ENCODE measurements at places on chromosomes 16 and 17.

DNA sequence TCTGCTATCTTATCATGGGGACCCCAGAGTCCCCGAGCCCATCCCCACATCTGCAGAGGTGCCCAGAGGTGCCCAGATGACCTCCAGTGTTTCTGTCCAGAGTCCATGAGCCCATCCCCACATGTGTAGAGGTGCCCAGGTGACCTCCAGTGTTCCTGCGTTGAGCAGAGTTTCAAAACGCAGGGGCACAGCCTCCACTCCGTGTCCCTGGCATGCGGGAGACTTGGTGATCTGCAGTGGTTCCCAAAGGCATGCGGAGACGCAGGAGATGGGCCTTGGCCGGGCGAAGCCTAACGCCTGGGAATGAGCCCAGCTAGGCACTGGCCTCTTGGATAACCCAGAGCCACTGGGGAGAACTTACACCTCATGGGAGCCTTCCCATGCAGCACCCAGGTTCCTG lies 41.3 kb downstream of the COX4I1 start:
- no peak for DNase-seq

DNA sequence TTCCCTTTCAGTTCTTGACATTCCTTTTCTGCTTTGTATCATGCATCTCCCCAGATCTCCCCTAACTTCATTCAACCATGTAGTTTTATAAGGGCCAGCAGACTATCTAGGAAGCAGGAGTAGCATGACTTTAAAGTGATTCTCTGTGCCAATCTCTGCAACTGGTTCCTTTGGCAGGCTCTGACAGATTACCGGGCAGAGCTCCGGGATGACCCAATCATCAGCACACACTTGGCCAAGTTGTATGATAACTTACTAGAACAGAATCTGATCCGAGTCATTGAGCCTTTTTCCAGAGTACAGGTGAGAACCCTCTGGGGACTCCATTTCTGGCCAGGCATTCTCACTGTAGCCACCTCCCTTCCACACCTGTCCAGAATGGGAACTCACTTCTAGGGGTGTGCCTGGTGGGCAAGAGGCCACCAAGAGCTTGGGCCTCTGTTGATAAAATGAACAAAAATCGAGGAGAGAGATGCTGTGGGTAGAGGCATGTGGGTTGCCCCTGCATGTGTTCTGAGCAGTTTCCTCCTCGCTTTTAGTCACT lies 7.6 kb upstream of the CDK5R1 start:
- DNase-seq = no peak

- DNase-seq = no peak
Observed at GRCh38 chr16:53761962-53762703, 58.2 kb downstream of the FTO start.

- DNase-seq = no peak
Observed at GRCh38 chr17:81398832-81399411, 3.7 kb downstream of the BAHCC1 start.

GRCh38 chr17:36855459-36855858 lies 81.8 kb upstream of the LHX1 start:
- no peak for DNase-seq

DNA sequence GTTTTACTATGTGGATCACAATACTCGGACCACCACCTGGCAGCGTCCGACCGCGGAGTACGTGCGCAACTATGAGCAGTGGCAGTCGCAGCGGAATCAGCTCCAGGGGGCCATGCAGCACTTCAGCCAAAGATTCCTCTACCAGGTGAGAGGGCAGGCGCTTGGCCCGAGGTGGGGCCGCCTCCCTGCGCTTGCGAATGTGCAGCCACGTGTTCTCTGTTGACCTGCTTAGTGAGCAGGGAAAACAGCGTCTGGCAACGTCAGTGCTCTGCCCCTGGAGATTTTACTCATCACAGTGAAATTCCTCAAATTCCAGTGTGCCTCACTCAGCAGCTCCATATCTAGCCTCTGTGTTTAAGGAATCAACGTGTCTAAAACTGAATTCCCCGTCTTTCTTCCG lies 33.4 kb upstream of the CLEC18A start:
- peak; percentile 49 for DNase-seq

GRCh38 chr16:28324887-28325279 lies 32.6 kb downstream of the SBK1 start:
- no peak for DNase-seq

DNA sequence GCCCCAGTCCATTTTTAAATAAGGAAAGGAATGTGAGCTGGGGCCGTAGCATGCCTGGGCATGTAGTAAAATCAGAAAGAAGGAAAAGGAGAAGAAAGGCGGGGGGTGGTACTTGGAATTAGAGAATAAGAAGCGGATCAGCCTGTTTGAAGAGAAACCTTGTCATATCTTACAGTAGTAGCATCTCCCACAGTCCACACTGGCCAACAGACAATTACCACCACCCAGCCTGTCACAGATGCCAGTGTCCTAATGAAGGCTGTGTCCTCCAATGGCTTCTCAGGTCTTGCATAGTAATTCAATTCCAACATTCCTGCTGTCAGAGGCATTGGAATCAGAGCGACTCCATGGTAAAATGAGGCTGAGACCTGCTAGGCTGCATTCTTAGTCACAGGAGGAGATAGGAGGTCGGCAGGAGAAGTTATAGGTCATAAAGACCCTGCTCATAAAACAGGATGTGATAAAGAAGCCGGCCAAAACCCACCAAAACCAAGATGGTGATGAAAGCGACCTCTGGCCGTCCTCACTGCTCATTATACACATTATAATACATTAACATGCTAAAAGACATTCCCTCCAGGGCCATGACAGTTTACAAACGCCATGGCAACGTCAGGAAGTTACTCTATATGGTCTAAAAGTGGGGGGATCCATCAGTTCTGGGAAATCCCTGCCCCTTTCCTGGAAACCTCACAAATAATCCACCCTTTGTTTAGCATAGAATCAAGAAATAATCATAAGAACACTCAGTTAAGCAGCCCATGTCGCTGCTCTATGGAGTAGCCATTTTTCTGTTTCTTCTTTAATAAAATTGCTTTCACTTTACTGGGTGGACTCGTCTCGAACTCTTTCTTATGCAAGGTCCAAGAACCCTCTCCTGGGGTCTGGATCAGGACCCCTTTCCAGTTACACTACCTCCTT lies 9.6 kb upstream of the AKAP10 start:
- no peak for DNase-seq

GRCh38 chr16:29763326-29763725 lies 14.7 kb upstream of the ZG16 start:
- DNase-seq = no peak

GRCh38 chr16:82300374-82300951 lies 130.4 kb upstream of the MPHOSPH6 start:
- no peak for DNase-seq

GRCh38 chr16:49634235-49635008 lies 221.5 kb downstream of the ZNF423 start:
- no peak for DNase-seq

GRCh38 chr16:57815987-57816745 lies 13.9 kb upstream of the KIFC3 start:
- DNase-seq = no peak

- DNase-seq = no peak
Observed at GRCh38 chr17:41527063-41528023, 765 bp downstream of the KRT19 start.

- DNase-seq = no peak
Observed at GRCh38 chr17:81844327-81844851, 9.5 kb upstream of the PPP1R27 start.

DNA sequence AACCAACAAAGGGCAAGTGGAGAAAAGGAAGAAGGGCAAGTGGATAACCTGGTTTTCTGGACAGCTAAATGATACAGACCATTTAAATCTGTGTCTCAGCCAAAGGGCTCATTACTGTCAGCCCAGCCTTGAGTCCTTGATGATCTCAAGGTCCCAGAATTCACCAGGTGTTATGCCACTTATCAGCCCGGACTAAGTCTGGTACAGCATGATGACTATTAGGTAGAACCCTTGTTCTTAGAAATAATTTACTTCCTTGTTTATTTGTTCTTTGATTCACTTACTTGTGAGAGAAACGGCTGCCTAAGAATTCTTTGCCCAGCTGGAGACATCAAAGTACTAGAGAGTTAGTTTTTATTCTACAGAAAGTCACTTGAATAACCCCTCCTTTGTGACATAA lies 3.5 kb downstream of the PDILT start:
- DNase-seq = no peak

DNA sequence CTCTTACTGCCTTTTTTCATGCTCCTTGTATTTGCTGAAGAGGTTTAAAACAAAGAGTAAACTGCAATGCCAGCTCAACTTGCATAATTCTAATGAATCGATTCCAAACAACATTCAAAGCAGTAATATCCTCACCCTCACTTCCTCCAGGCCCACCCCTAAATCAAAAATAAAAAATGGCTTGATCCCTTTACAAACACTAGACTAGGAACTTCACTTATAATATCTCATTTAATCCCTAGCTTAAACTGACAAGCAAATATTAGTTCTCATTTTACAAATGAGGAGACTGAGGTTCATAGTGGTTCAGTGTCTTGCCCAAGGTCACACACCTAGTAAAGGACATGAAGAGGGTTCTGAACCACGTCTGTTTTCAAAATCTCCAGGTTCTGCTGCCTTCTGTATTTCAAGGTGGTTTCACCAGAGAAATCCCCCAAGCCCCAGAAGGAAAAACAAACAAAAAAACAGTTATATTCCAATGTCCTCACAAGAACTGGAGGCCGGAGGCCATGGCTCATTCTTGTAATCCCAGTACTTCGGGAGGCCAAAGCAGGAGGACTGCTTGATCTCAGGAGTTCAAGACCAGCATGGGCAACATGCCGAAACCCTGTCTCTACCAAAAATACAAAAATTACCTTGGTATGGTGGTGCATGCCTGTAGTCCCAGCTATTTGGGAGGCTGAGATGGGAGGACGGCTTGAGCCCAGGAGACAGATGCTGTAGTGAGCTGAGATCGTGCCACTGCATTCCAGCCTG lies 80.3 kb upstream of the GRIN2A start:
- no peak for DNase-seq

DNA sequence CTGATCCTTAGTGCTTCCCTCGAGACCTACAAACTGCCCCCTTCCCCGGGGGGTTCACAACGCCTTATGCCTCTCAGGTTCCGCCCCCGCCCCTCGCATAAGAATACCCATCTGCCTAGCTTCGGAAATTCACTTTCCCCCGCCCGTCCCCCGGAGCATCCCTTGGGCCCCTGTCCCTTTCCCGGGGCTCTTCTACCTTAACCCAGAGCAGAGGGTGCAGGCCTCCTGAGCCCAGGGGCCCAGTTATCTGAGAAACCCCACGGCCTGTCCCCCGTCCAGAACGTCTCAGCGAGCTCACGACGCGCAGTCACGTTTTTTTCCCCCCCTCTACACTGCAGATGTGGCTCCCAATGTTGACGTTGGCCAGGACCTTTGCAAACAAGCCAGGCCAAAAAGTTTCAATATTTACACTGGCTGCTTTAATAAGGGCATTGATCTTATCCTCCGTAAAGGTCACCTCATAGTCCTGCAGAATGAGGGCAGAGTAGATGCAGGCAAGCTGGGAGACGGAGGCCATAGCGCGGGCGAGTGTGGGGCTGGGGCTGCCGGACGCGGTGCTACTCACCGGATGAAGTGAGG lies 1.4 kb upstream of the NBR1 start:
- no peak for DNase-seq

DNA sequence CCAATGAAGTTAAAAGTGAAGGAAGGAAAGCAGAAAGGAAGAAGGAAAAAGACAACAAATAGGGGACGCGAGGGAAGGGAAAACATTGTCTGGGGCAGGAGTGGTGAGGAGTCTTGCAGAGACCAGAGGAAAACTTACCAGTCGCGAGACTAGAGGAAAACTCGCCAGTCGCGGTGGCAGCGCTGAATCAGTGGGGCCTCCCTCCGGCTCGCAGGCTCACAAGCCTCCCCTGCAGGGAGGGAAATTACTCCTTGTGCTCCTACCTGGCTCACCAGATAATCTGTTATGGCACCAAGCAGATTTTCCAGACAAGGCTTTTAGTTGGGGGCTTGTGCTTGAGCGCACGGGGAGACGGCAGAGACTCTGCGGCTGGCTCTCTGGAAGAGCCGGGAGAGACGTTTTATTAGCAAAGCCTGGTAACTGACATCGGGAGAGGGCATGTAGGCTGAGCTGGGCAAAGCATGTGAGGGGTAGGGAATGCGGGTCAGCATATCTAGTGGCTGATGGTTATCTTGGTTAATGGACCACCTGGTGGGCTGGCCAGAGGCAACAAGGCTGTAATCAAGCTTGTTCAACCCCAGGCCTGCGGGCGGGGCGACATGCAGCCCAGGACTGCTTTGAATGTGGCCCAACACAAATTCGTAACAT lies 37.1 kb downstream of the LCMT1 start:
- no peak for DNase-seq

DNA sequence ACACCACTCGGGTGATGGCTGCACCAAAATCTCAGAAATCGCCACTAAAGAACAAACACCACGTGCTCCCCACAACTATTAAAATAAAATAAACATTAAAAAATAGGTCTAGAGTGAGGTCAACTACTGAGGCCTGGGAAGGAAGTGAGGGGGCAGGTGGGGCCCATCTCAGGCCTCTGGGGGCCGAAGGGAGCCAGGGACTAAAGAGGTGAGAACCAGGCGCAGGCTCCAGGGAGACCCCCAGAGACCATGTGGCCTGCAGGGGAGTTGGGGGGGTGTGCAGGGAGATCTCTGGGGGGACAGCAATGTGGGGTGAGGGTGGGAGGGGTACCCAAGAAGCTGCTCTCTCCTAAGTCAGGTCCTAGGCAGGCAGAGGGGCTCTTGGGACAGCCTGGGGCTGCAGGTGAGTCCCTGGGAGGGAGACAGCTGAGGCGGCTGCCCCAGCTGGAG lies 111.3 kb upstream of the SMURF2 start:
- DNase-seq = no peak

DNA sequence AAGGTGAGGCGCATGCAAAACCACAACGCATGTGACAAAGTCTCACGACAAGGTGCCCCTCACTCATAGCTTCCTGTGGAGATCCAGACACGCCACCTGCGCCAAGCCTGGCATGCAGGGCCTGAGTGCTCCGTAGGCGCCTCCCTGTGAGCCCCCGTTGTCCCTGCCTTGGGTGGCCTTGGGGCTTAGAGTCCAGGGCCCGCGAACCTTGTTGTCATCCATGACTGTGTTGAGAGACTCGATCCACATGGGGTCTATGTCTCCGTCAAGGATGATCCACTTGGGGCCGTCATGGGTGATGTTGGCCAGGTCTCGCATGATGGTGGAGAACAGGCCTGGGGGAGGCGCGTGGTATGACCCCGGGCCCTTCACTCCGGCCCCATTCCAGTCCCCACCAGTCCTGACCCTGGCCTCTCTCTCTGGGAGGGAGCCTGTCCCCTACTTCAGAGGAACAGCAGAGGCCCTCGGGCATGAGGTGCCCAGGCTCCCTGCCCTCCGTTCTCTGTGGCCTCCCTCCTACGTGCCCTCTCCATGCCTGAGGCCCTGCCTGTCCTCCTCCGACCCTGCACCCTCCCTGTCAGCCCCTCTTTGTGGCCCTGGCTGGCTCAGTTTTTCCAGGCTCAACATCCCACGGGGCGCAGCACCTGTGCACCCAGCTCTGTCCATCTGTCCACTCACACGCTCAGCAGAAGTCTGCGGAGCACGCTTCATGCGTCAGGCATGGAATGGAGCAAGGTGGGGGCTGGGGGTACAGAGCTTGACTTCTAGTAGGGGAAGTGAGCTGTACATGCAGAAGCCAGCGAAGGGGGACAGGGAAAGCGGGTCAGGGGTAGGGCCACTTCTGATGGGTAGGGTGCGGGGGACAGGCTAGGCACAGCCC lies 85.7 kb downstream of the DNAH17 start:
- DNase-seq = no peak

- no peak for DNase-seq
Observed at GRCh38 chr16:68719993-68720489, 17.1 kb upstream of the CDH1 start.
